ENCODE measurements at places on chromosomes 6 and 20. TPM values are rescaled to one million over a fixed set of nuclear protein-coding genes. Genes with fewer than 3 reads are reported as not detected.

The GTF2H4 gene
- polyA plus RNA-seq: 38.8 TPM

The GSTA1 gene
- polyA plus RNA-seq: not detected

The CTAGE9 gene
- polyA plus RNA-seq: not detected

The CST7 gene
- not detected for polyA plus RNA-seq

The TAF11 gene
- polyA plus RNA-seq: 21.2 TPM

The OPRM1 gene
- polyA plus RNA-seq: not detected

The BANF2 gene
- not detected for polyA plus RNA-seq

The GABRR1 gene
- not detected for polyA plus RNA-seq

The CST2 gene
- polyA plus RNA-seq: not detected

The HLA-DRB1 gene
- polyA plus RNA-seq: 0.03 TPM

Data from foreskin keratinocyte (primary cell).